ENCODE measurements at places on chromosomes 7 and 10.

- no peak for DNase-seq
These were observed 73.8 kb upstream of the ELN start for GRCh38 chr7:73954181-73954580.

DNA sequence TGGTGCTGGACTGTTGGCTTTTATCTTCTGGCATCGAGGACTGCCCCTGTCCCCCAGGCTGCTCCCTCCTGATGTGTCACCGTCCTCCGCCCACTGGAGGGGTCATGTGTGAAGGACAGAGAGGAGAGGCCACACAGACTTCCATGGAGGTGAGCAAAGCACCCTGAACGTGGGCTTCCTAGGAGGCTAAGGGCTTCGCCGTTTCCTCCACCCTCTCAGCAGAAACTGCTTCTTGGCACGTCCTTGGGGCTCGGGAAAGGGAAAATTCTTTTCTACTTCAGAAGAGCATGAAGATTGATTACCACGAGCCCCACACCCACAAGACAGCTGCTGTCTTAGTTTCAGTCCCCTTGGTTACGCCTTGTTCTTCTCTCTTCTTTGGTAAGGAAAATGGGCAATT is 218.2 kb downstream of the CCDC3 start:
- no peak for DNase-seq

DNA sequence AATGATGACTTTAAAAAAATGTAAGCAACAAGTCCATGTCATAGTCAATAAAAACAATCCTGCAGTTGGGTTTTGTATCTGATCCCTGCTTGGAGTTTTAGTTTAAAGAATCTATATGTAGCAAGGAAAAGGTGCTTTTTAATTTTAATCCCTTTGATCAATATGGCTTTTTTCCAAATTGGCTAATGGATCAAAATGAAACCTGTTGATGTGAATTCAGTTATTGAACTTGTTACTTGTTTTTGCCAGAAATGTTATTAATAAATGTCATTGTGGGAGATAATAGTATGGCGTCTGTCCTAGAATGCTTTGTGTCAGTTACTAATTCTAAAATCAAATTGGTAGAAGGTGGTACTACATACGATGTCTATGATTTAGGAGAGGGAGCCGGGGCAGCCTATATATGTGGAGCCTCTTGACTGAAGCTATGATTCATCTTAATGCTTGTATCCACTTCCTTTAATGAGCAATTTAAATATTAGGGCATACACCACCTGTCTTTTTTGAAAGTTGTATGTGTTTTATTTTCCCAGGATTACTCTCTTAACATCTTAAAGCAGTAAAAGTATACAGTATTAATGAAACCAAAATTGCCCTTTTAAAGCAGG is 10.3 kb upstream of the PBLD start:
- no peak for DNase-seq

GRCh38 chr7:155303039-155303593 is 5.4 kb downstream of the INSIG1 start:
- DNase-seq, result no peak

GRCh38 chr7:42931447-42931833 is 534 bp downstream of the PSMA2 start:
- DNase-seq, result no peak

GRCh38 chr10:110399965-110400933 is 95.5 kb upstream of the SMNDC1 start:
- no peak for DNase-seq

- no peak for DNase-seq
These were observed 156.3 kb upstream of the PRSS58 start for GRCh38 chr7:142414135-142414534.

- no peak for DNase-seq
These were observed 45.9 kb upstream of the ZNF479 start for GRCh38 chr7:57177856-57178767.

DNA sequence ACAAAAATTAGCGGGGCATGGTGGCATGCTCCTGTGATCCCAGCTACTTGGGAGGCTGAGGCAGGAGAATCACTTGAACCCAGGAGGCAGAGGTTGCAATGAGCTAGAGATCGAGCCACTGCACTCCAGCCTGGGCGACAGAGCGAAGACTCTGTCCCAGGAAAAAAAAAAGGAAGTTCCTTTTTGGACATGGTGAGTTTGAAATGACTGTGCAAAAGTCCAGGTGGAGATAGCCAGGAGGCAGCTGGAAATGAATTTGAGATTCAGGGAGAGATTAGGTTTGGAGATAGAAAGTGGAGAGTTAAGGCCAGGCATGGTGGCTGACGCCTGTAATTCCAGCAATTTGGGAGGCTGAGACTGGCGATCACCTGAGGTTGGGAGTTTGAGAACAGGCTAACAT is 139.1 kb downstream of the MARCHF5 start:
- DNase-seq, result no peak

DNA sequence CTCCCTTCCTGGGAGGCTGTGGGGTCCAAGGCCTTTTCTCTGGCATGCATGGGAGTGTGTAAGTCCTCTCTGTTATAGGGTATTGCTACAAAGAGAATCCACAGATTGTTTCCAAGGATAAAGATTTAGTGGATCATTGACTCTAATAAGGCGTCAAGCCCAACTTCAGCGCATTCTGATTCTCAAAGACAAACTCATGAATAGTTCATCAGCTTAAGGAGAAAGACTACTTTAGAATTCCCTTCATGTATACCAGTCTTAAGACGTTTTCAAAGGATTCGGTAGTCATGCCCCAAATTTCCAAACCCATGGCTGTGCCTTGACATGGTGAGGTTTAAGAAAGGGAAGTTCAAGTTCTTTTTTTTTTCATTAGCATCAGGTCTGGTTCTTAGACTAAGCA is 46.6 kb upstream of the ABLIM1 start:
- DNase-seq, result no peak

DNA sequence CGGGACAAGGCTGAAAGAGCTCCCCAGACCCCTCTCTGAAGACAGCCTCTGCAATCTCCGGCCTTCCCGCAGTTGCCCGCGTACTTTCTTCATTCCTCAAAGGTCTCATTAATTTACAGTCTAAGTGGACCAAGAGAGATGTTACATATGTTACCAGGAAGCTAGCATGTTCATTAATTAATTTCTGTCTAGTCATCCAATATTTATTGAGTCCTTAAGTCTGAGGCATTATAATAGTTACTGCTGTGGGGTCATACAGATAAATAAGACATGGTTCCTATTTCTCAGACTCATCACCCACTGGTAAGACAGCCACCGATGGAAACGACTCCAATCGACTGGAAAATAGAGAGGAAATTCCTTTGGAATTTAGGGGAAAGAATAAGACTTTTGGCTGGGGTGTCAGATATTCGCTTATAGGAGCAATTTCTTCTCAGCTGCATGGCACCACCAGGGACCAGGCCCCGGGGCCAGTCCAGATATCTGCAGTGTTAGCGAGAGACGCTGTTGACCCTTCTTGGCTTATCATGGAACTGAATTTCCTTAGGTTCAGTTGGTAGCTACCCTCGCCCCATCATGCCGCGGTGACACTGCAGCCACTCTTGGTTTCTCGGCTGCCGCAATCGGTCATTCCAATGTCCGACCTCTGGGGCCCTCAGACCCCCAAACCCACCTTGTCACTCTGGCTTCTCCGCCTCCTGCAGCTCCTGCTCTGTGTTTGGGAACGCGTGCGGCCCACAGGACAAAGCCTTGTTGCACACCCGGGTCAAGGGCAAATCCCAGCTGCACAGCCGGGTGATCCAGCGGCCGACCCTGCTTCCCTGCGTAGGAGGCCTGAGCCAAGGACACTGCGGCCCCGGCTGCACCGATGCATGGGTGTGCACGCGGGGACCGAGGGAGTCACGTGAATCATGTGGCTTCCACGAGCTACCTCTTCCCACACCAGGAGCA is 383.2 kb downstream of the DNAJB6 start:
- DNase-seq, result no peak

DNA sequence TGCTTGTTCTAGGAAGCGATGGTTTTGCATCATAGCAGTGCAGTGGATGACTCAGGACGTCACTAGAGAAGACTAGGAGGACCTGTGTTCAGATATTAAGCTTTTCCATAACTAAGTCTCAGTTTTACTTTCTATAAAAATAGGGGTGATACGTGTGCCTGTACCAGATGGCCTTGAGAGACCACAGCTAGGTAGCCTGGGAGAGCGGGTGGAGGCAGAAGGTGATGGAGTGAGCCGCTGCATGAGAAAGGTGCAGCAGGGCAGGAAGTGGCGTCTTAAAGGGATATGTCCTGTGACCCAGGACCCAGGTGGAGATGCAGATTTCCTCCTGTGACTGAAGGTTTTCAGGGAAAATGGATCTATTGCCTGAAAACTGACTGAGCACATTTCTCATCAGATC is 304.9 kb downstream of the CDC14C start:
- DNase-seq, result no peak
